Pons (tissue), 1 donor: ENCODE measurements at places on chromosomes 7 and 10.

GRCh38 chr7:33472348-33473025, 343.1 kb downstream of the BBS9 start:
- DNase-seq: no peak

- no peak for DNase-seq
These were observed 12.6 kb upstream of the WDFY4 start for GRCh38 chr10:48671914-48672595.

DNA sequence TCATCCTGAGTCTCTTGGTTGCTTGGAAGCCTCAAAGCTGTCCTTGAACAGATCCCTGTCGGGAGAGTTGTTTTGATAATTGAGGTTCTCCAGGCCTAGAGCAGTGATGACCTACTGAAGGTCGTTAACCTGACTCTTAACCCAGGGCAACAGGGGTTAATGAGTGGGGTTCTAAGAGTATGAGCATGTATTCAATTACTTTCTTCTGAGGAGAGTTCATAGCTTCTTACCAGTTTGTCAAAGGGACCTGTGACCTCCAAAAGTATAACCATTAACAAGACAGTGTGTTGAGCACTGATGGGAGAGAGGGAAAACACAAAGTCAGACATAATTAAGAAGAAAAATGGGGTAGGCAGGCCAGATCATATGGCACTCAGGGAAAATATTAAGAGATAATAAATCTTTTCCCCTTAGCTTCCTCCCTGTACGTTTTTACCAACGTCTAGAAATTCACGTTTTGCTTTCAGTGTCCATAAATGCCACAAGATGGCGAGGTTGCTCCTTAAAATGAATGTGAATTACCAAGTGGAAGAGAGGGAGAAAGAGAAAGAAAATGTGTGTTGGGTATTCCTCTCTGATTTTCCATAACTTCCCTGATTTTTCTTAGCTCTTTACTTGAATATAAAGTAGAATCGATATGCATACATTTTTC, 97.6 kb downstream of the SUGCT start:
- DNase-seq: peak; percentile 76

DNA sequence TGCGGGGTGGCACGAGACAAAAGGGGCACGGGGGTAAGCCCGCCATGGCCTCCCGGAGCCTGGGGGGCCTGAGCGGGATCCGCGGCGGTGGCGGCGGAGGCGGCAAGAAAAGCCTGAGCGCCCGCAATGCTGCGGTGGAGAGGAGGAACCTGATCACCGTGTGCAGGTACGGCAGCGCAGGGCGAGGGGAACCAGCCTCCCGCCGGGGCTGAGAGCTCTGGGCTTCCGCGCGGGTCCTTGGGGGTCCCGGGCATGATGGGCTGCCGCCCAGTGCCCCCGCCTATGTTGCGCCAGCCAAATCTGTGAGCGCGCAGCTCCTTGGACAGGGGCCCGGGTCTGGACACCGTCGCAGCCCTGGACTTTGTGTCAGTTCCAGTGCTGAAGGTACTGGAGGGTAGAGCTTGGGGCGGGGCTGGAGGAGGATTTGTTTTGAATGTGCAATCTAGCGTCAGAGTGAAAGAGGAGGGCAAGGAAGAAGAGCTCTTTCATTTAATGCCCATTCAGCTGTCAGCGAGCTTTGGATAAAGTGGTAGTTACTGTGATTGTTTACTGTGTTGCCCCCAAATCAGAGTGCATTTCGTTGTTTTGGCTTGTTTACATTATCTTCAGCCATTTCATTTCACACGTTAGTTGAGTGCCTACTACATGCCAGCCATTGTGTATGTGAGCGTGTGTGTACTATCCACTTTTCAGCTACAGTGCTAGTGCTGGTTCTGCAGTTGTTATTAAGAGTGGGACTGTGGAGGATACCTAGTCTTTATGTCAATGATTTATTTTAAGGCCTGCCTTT, 777 bp downstream of the RUNDC3B start:
- DNase-seq: no peak

DNA sequence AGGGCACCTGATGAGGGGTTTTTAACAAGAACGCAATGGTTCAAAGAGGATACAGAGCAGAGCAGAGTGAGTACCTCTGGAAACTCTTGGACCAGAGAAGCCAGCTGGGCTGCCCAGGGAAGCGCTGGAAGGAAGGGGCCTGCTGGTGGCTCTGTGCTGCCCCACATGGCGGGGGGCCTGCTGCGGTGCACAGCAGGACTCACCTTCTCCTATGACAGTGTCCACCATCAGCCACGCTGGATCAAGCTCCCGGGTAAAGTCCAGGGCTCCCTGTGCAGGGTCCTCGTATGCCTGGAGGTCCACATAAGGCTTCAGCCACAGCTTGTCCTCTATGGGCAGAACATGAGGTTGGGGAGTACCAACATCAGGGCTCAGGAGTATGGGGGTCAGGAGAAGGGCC, 12.5 kb downstream of the EPHA1 start:
- no peak for DNase-seq

DNA sequence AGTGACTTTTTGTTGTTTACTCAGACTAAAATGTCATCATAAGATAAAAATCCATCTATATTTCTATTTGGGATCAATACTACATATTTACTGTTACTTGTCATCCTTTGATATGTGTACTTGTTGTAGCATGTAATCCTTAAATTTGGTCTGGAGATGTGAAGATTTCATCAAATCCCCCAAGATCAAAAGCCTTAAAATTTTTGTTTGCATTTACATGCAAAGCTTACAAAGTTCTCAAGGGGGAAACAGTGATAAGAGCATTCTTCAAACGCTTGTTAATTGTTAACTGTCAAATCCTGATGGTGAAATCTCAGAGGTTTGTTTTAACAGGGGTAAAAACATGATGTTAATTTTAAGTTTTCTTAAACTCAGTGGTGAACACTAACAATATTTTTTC, 84.9 kb upstream of the SKAP2 start:
- DNase-seq: no peak
